HFFc6 (cell line): ENCODE measurements at places on chromosomes 2 and 18.

DNA sequence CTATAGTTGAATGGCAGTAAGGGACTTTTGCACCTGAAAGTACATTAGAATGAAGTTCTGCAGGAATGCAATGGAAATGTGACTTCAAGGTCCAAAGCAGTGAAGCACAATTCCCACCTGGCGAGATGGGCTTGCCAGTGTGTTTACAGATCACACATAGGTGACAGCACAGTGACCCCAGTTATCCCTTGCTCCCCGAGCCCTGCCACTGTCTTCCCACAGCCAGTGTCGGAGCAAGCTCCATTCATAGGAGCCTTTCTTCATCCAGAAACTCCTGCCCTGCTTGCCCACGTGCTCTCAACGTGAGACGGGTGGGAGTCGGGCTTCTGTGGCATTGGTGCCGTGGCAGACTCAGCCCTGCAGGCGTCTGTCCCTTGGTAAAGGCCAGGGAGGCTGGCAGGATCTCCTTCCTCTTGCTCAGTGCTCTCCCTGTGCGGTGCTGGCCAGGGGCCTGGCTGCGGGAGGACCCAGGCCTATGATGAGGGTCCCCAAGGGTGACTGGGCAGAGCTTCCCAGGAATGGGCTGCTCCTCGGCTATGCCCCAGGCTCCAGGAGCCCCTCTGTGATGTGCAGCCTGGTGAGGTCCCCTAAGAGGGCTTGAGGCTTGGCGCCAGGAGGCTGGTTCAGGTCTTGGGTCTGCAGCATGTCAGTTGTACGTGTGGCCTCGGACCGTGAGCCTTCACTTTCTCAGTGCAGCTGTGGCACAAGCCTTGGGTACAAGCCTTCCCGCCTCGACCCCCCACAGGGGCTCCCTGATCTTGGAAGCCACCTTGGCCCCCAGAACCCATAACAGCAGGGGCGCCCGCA is 40.2 kb downstream of the SNED1 start:
- DNase-seq: no peak

DNA sequence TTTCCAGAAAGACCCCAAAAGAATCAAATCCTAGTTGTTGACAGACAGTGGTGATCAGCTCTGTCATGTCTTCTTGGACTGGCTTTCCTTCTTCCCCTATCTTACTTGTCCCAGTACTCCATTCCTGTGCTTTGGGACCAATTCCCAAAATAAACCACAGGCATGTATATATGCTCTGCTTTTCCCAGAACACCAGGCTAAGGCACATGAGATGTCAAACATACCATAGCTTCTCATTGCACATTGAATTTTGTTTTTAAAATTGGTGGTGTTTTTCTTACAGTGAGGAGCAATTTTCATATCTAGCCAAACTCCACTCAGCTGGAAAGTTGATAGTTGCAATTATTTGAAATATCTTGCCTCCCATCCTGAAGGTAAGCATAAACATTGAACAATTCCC is 88.9 kb upstream of the RGPD4 start:
- DNase-seq: no peak

GRCh38 chr2:129752686-129753085 is 226.8 kb upstream of the RAB6C start:
- no peak for DNase-seq

DNA sequence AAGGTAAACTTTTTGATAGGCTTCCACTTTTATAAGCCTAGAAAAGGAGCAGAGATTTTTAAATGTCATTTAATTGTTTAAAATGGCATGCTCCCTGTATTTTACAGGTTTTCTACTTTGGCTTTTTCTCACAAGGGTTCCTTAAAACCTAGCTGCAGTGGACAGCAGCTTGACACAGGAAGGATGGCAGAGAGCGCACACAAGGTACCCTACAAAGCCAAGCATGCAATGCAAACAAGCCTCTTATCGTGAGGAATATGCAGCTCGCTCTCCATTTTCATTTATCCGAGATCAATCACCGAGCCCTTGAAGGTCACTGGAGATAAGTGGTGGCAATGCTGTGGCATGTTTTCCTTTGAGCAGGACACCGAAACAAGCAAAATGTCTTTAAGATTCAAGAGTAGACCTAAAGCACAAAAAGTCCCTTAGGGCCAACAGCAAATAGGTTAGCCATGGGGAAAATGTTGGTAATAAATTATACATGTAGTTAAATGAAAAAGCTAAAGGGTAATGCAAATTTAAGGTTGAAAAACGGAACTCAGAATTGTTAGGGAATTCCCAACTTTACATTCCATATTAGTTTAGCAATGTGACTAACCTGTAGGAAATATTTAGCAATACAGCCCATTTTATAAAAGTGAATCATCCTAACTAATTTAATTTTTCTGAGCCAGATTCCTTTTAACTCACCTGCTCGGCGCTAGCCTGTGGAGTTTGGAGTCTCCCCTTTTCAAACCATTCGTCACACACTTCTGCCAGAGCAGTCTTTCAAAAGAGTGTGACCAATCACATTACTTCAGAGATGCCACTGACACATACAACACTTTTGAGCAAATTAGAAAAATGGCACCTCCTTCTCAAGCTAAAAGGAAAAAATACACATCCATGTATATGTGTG is 337.9 kb upstream of the PKDCC start:
- no peak for DNase-seq

- DNase-seq: no peak
These were observed 148.9 kb downstream of the ATP9B start for GRCh38 chr18:79217979-79218604.

DNA sequence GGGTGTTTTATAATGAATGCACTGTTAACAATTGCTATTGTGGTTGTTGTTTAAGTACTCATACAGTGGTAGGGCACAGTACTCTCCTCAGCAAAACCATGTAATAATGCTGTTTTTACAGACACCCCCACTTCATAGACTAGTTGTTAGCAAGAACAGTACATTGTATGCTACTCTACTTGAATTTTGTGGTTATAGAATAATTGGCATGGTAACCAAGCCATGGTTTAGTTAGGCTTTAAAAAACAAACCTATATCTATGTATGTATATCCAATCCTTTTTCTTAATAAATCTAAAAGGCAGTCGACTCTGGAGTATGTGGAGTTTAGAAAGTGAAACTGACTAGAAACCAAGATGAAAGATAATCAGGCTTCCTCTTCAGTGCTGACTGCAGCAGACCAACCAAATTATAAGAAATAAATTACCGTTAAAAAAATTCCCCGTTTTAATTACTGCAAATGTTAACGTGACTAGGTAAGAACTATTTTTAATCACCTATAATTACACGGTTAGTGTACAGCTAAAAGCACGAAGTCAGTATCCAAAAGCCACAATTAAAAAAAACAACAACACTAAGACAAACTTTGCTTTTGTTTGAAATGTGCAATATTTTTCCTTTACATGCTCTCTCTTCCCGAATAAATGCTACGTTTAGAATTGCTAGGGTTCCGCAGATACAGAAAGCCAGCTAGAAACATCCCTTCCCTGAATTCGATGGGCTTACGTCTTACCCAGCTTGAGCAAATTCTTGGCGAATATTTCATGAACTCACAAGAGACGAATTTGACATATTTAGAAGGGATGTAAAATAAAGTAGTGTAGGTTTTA is 113.3 kb upstream of the SERTAD2 start:
- DNase-seq: no peak

DNA sequence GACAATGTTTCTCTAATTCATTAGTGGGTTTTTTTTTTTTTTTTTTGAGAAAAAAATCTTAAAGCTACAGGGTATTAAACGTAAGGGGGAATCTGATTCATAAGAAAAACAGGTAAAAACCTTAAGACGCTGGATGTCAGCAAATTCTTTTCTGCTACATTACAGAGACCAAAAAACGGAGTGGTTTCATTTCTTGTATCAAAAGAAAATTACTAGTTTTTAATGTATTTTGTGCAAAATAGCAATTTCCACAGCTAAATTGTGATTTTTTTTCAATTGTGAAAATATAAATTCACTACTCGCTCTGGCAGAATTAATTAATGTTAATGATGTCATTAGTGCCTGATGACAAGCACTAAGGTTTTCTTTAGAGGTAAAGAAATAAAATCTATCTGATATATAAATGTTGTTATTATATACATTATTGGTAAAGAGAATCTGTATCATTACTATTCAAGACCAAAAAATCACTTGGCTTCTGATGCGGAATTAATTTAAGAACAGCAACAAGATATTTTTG is 9.9 kb downstream of the OTX1 start:
- DNase-seq: no peak

- peak; percentile 77 for DNase-seq
These were observed 66.5 kb downstream of the CLHC1 start for GRCh38 chr2:55165626-55166025.

DNA sequence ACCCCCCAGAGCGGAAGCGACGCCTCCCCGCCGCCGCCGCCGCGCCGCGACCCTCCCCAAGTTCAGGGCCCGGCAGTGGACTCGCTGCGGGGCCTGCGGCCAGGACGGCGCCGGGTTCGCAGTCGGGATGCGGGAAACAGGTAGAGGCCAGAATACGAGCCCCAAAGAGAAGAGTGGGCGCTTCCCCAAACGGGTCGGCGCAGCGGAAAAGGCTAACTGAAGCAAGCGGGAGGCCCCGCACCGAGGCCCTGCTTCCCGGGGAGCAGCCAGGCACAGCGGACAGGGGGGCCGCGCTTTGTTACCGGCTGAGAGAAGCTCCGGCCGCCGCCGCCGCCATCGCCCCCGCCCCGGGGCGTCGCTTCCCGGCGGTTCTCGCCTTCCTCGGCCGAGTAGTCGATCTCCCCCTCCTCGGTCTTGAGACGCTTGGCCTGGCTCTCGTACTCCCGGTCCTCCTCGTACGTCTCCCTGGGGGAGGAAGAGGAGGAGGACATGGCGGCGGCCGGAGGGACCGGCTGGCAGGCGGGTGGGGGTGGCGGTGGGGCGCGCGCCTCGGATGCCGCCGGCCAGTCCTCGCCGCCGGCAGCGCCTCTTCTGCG is 494 bp downstream of the HNRNPLL start:
- DNase-seq: no peak

DNA sequence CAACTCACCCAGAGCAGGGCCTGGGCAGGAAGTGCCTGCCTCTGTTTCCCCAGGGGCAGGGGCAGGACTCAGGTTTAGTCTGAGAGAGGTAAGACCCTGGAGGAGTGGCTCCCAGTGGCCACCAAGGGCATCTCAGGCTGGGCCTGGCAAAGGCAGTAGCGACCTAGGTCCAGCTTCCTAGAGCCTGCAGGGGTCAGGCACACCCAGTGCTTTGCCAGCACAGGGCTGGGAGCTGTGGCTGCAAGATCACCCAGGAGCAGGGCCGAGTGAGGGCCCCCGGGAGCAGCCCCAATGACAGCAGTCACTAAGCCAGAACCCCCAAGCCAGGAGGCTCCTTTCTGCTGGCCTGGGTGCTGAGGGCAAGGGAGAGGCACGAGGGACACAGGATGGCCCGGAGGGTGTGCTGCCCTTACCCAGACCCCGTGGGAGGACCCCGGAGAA is 8.8 kb upstream of the DUSP2 start:
- no peak for DNase-seq

DNA sequence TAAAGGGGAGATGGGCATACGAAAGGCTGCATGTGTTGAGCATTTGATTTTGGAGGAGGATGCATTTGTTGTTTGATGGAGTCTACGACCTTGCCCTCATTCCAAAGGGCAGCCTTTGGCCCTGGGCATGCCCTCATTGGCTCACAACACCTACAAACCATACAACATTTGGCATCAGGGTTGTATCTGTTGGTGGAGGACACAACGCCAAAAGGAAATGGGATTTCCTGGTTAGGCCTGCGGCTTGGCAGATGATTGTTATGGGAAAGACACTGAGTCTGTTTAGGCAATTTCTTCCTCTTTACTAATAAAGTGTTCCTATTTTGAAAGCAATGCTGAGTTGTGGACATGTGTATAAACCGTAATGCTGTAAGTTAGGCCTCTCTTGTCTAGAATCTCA is 246.9 kb downstream of the LDLRAD4 start:
- no peak for DNase-seq

GRCh38 chr2:18065249-18065648 is 186.8 kb downstream of the KCNS3 start:
- DNase-seq: no peak

- no peak for DNase-seq
These were observed 34.1 kb upstream of the SLC39A10 start for GRCh38 chr2:195622966-195623365.

DNA sequence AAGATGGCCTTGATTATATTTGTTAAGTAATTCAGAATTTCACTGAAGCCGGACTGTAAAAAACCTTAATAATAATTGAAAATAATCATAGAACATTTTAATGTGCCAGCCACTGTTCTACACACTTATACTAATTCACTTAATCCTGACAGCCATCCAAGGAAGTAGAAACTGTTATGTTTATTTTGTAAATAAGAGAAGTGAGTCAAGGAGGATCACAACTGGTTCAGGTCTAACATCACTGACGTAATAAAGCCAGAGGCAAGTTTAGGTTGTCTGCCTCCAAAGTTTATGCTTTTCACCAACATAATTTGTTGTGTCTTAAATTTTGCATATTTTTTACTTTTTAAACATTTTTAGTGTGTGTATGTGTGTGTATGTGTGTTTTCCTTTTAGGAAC is 436.1 kb downstream of the LRRTM4 start:
- no peak for DNase-seq

GRCh38 chr2:100278986-100279385 is 43.3 kb downstream of the LONRF2 start:
- no peak for DNase-seq

GRCh38 chr2:220935789-220936321 is 636.2 kb downstream of the EPHA4 start:
- DNase-seq: no peak

DNA sequence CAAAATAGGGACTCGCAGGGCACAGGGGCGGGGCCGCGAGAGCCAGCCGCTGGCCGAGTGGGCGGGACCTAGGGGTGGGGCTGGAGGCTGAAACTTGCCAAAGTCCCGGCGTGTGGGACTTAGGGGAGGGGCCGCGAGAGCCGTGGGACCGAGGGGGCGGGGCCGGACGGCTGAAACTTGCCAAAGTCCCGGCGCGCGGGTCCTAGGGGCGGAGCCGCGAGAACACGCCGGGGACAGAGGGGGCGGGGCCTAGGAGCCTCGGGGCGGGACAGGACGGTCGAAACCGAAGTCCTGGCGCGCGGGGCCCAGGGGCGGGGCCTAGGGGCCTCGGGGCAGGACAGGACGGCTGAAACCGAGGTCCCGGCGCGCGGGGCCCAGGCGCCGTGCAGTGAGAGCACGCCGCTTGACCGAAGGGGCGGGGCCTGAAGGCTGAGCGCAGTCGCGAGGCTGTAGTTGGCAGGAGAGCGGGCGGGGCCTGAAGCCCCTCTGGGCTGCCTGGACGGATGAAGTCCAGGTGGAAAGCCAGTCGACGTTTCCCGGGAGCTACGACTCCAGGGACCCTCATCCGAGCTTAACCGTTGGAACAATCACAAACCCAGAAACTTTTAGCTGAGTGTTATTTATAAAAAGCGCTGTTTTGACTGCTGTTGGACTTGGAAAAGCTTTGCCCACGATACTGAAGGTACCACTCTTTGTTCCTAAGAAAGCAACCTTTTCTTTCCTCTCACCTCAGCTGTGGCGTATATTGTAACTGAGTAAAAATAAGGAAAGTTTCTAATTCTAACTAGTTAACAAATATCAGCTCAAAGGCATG is 475 bp upstream of the BARD1 start:
- peak; percentile 97 for DNase-seq

DNA sequence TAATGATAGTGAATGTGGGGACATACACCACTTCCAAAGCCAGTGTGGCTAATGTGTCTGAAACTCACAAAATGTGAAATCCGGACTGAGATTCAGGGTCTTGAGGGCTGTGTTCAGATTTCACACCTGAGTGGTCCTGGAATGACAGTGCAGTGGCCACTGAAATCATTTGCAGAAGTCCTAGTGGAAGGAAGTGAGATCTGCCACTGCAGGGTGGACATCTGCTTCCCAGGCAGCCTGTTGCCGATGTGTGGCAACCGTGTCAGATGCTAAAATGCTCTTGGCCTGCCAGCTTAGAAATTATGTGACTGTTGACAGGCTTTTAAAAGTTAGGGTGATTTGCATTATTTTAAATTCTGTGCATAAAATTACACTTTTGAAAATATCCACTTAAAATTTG is 77.8 kb upstream of the TMEM200C start:
- DNase-seq: no peak
